ENCODE measurements at places on chromosomes 2 and 18.

DNA sequence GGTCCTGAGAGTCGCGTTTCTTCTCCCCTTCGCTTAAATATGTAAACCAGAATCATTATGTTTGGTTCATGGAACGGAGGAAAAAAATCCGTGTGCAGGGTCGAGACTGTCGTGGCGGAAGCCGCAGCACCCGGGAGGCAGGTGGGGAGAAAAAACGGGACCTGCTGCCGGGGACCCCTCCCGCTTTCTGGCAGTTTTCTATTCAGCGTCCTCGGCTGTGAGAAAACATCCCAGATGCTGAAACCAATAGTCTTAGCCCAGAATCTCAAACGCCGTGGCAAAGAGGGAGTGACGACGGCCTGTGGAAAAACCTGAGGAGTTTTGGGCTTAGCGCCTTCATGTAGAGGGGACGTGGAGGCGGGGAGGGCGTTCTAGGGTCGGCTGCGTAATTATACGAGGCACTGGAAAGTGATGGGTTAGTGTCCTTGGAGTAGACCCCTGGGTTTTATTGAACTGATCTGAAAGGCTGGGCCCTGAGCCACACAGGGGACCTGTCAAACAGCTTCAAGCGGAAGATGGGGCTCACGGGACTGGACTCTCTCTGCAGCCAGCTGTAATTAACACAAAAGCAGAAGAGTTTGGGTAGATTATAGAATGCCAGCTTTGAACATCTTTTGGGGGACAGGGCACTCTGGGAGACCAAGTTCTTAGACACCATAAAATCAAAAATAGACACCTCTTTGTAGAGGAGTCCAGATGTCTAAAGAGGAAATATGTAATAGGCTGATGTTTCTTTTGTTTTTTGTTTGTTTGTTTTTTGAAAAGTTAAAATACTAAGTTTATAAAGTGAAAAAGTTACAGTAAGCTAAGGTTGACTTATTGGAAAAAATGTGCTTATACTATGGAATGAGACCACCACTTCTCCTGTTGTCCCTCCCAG is 834 bp upstream of the BUB1 start:
- no peak for DNase-seq

GRCh38 chr2:24466871-24467870 is 23.9 kb upstream of the NCOA1 start:
- DNase-seq, result no peak

DNA sequence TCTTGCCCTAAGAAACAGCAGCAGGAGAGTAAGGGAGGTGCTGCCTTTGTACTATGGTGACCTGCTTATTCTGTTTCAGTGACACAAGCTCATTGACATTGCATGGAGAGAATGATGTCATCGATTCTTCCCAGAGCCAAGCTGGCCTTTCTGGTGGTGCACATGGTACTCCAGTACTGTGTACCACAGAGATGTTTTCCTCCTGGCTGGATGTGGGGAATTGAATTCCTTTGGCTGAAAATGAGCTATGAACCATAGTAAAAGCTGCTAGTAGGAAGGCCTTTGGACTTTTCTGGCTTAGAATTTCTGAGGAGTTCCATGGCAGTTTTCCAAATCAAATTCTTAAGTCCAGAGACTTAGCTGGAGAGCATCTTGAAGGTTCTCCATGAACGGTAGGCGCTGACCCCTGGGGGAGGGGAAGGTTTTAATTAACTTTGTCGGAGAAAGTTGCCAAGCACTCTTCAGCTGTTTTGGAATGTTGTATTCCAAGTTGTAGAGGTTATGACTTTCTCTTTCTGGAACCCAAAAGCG is 17.1 kb upstream of the B3GNT2 start:
- DNase-seq, result no peak

GRCh38 chr2:52968043-52968442 is 799.6 kb upstream of the CHAC2 start:
- no peak for DNase-seq

- DNase-seq, result no peak
These were observed 14.0 kb upstream of the RIF1 start for GRCh38 chr2:151395509-151396374.

DNA sequence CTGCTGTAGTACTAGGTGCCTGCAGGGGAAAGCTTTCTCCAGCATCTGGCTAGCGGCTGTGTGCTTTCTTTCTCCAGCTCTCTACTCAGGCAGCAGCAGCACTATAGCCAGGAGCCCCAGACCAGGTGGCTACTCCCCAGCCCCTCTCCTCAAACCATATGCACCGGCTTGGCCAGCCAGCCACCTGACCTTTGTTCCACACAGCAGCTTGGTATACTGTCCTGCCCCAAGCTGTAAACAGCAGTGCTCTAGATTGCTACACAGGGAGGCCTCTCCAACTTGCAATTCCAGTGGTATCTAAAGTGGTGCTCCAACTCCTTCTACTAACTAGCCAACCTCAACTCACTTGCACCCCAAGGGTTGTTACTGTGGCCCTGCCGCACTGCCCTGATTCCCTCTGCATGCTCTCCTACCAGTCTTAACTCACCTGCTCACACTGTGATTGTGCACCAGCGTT is 19.6 kb downstream of the LDAH start:
- no peak for DNase-seq

GRCh38 chr2:109998-110397 is 63.7 kb upstream of the FAM110C start:
- no peak for DNase-seq

DNA sequence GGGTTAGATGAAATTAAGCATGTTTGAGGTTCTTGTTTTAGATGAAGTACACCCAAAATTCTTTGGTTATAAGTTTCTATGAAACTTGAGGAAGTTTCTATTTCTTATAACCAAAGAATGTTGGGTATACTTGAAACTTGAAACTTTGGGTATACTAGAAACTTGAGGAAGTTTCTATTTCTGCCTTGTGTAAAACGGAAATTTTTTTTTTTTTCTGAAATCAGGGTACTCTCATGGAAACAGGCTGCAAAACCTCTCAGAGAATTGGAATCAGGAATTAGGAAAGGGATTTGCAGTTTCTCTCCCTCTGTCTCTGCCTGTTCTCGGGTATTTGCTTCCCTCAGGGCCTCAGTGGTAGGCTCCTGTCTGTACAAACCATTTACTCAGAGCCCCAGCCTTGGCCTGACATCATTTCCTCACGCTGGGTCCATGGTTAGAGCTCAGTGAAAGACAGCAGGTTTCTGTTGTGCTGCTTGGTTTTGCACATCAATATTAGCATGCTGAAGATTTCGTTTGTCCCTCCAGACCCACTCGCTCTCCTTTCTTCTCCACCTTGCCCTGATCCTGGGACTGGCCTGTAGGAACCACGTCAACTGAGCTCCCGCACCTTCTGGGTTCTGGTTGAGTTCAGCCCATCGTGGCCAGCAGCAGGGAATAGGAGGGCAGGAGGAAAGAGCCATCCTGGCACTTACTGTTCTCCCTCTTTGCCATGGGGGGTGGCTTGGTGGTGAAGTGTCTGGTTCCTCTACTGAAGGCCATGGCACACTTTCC is 106.4 kb downstream of the POLR1A start:
- no peak for DNase-seq

DNA sequence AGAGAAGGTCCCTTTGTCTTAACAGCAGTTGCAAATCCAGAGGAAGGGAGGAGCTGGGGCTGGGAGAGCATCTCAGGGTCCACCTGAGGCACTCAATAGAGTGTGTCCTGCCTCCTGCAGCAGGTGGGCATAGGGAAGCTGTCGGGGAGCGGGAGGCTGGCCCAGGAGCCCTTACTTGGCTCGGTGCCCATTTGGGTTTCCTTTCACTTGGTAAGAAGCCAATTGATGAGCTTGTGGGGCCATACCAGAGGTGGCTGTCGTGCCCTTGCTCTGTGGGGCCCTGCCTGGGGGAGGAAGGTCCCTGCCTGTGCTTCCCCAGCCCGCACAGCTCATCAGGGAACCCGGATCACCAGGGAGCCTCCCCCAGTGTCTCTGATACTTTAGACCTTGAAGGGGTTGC is 229.7 kb downstream of the DYSF start:
- DNase-seq, result no peak

GRCh38 chr2:10058251-10059015 is 15.1 kb downstream of the KLF11 start:
- no peak for DNase-seq

GRCh38 chr18:26383454-26384270 is 157.4 kb downstream of the TAF4B start:
- no peak for DNase-seq

GRCh38 chr2:159029936-159030335 is 61.5 kb downstream of the TANC1 start:
- no peak for DNase-seq

DNA sequence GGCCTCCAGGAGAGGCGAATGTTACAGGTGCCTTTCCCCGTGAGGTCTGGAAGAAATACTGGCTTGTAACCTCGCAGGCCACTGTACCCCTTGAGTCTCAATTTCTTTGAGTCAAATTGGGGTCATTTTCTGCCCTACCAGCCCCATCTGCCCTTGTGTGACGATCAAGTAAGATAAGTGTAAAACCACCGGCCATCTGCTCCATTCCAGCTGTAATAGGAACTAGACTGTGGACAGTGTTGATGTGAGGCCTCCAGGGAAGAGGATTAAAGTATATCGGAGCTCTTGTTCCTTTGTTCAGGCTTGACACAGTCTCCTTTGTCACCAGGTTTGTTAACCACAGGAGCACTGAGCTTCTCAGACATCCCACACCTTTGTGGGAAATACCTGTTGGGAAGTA is 65.6 kb downstream of the MRPS9 start:
- no peak for DNase-seq

- no peak for DNase-seq
These were observed 141.6 kb upstream of the TTC39C start for GRCh38 chr18:23872701-23873550.

- no peak for DNase-seq
These were observed 2.8 kb upstream of the CYB5A start for GRCh38 chr18:74294526-74294925.

DNA sequence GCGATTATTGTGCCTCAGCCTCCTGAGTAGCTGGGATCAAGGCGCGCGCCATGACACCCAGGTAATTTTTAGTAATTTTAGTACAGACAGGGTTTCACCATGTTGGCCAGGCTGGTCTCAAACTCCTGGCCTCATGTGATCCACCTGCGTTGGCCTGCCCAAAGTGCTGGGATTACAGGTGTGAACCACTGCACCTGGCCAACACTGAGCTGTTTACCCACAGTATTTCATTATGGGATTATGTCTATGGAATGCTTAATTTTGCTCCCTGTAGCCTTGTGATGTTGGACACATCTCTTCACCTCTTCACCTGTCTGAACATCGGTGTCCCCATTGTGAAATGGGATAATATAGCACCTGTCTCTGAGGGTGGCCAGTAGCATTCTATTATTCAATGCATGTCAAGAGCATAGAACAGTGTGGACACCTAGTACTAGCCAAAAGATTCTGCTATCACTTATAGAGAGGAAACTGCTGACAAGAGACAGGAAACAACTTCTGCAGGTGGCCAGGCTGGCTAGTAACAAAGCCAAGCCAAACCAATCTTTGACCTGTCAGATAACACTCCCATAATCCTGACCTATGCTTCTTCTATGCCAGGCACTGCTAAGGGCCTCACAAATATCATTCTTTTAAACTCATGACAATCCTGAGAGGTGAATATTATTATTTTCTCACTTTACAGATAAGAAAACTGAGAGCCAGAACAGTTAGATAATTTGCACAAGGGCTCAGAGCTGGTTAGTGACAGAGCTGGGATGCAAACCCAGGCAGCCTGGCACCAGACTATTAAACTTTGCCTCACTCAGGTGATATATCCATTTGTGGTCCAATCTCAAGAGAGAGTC is 29.4 kb upstream of the REEP1 start:
- DNase-seq, result no peak

GRCh38 chr18:50358844-50359243 is 16.0 kb upstream of the SKA1 start:
- no peak for DNase-seq

GRCh38 chr2:42877936-42878335 is 85.6 kb upstream of the HAAO start:
- no peak for DNase-seq

DNA sequence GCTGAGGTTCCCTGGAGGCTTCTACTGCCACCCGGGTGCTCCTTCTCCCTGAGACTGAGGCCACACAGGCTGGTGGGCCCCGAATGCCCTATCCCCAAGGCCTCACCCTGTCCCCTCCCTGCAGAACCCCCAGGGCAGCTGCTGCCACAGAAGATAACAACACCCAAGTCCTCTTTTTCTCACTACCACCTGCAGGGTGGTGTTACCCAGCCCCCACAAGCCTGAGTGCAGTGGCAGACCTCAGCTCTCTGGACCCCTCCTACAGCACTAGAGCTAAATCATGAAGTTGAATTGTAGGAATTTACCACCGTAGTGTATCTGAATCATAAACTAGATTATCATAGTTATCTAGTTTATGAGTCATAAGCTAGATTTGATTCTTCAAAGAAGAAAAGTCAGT is 7.3 kb upstream of the CENPA start:
- no peak for DNase-seq

Measured in activated CD8-positive, alpha-beta memory T cell treated with anti-CD3 and anti-CD28 coated beads for 4 hours (primary cell).